ENCODE measurements at places on chromosomes 3 and 15. TPM values are rescaled to one million over a fixed set of nuclear protein-coding genes. Genes with fewer than 3 reads are reported as not detected.

The SHC4 gene
- 1.6 TPM for polyA plus RNA-seq

The USF3 gene
- polyA plus RNA-seq, result 12.7 TPM

The KCNH8 gene
- polyA plus RNA-seq, result 0.13 TPM

The NTRK3 gene
- 5.3 TPM for polyA plus RNA-seq

All from muscle of back (tissue), 13 donors.